ENCODE measurements at places on chromosomes 13 and 19.

- no peak for DNase-seq
Observed at GRCh38 chr13:68944272-68944671, 1163.4 kb upstream of the ATXN8OS start.

GRCh38 chr19:54535601-54536000 is 33.0 kb downstream of the LAIR2 start:
- no peak for DNase-seq

GRCh38 chr19:15614507-15615379 is at the start of gene CYP4F8:
TSS of gene CYP4F8 (plus strand) at chr19:15615218. CDS start at chr19:15615617, 399 bp downstream.
- no peak for DNase-seq

- DNase-seq, result no peak
Observed at GRCh38 chr19:53600217-53600616, 31.6 kb upstream of the DPRX start.

DNA sequence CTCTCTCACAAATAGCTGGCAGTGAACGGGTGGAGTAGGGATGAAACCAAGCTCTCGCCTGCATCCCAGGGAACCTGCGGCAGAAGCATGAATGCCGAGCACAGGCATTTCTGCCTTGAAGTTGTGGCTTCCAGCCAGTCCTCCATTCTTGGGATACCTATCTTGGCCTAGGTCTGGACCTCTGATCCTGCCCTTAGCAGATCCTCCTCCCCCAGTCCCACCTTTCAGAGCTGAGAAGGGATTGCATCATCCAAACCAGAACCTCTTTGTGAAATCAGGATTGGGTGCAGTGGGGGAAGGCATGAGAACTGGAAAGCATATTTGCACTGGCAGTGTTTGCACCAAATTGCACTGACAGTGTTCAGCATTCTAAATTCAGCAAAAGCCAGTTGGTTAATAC is 5.8 kb downstream of the ZNF780A start:
- DNase-seq, result no peak

All from fibroblast of skin of right biceps (primary cell).